ENCODE measurements at places on chromosomes 16 and 17. TPM values are rescaled to one million over a fixed set of nuclear protein-coding genes. Genes with fewer than 3 reads are reported as not detected.

The WDR81 gene
- total RNA-seq = 25.0 TPM

The COASY gene
- total RNA-seq = 83.6 TPM

The SLC13A2 gene
- total RNA-seq = 0.09 TPM

The TSC2 gene
- total RNA-seq = 28.3 TPM

The SDK2 gene
- total RNA-seq = 11.8 TPM

The HES7 gene
- total RNA-seq = 0.31 TPM

The BAIAP2 gene
- 32.3 TPM for total RNA-seq

The GP1BA gene
- total RNA-seq = 0.93 TPM

The TP53TG3D gene
- 0.27 TPM for total RNA-seq

The SCNN1B gene
- 0.42 TPM for total RNA-seq

The MYCBPAP gene
- total RNA-seq = 0.97 TPM

The CACNG5 gene
- 3.3 TPM for total RNA-seq

The CTRL gene
- total RNA-seq = 0.86 TPM

The AMZ2 gene
- 105 TPM for total RNA-seq

The CCL1 gene
- not detected for total RNA-seq

The SUMO2 gene
- total RNA-seq = 91.4 TPM

The ABCC3 gene
- 0.81 TPM for total RNA-seq

The TNFRSF13B gene
- total RNA-seq = not detected

The OR4D1 gene
- total RNA-seq = 0.49 TPM

The C1QTNF1 gene
- 4.2 TPM for total RNA-seq

The CDH16 gene
- not detected for total RNA-seq

The XYLT1 gene
- 8.4 TPM for total RNA-seq

The CACNG1 gene
- 0.65 TPM for total RNA-seq

The SLC6A2 gene
- 1.5 TPM for total RNA-seq

The ASPA gene
- not detected for total RNA-seq

The CES5A gene
- total RNA-seq = 0.47 TPM

The SLC4A1 gene
- 0.62 TPM for total RNA-seq

The UMOD gene
- not detected for total RNA-seq

The SEZ6 gene
- total RNA-seq = 23.6 TPM

The CCDC154 gene
- 2.0 TPM for total RNA-seq

The CES1 gene
- 0.14 TPM for total RNA-seq

The C17orf50 gene
- total RNA-seq = not detected

The TPSD1 gene
- total RNA-seq = 0.28 TPM

The MYL4 gene
- total RNA-seq = not detected

The ERBB2 gene
- total RNA-seq = 17.2 TPM

The LPCAT2 gene
- total RNA-seq = 2.5 TPM

The GNG13 gene
- not detected for total RNA-seq

The CTU2 gene
- 17.7 TPM for total RNA-seq

The CXCL16 gene
- total RNA-seq = 10.8 TPM

The TIGD7 gene
- 7.9 TPM for total RNA-seq

The TBC1D26 gene
- total RNA-seq = 0.87 TPM

The WNT3 gene
- total RNA-seq = 0.67 TPM

All from motor neuron (in vitro differentiated cells).